ENCODE measurements at places on chromosomes 2 and 18.
A peak's percentile ranks its signal among the peaks of the same experiment; 100 is the strongest.

DNA sequence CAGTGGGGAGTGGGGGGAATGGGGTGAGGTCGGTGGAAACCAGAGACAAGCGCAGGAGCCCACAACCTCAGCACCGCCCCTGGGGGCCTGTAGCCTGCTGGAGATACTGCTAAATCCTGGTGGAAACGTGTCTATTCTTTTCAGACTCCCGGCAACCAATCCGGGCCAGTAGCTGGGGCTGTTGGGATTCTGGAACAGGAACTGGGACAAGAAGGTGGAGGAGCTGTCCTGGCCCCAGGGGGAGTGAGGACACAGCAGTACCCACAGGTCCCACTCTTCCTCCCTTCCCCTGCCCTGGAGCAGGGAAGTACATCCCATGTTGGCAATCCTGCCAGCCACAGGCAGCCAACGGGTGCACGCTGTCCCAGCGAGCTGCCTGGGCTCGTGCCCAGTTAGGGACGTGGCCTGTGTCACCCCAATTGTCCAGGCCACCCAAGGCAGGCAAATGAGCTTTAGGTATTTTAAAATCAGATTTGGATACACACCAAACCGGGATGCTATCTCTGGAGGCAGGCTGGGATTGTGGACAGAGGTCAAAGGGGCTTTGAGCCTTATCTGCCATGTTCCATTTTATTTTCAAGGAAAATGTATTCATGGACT lies 51.8 kb downstream of the HS1BP3 start:
- H3K27ac ChIP-seq = peak overlapping the region; percentile 85
- no peaks in the 10 kb centered on the region for H3K36me3 ChIP-seq
- no peaks in the 10 kb centered on the region for H3K27me3 ChIP-seq
- peaks cover 59% of the 10 kb centered on the region for H3K4me1 ChIP-seq
- no peak for DNase-seq

DNA sequence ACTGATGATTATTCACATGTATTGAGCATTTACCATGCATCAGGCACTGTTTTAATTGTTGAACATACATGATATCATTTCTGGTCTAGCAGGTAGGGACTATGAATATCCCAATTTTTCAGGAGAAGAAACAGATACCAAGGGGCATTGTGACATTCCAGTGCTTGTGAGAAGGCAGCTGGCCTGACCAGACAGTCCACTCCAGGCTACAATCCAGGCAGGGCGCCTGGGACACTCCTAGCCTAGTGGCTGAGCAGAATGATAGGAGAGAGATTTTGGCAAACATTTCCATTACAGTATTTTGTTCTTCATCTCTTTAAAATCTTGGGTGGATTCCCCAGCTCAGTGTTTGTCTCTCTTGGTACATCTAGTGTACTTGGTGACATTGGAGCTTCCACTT lies 24.9 kb downstream of the ZNF892 start:
- no peaks in the 10 kb centered on the region for H3K4me1 ChIP-seq
- H3K27ac ChIP-seq = no peak overlapping the region
- DNase-seq = no peak
- no peak overlapping the region for H3K4me3 ChIP-seq

DNA sequence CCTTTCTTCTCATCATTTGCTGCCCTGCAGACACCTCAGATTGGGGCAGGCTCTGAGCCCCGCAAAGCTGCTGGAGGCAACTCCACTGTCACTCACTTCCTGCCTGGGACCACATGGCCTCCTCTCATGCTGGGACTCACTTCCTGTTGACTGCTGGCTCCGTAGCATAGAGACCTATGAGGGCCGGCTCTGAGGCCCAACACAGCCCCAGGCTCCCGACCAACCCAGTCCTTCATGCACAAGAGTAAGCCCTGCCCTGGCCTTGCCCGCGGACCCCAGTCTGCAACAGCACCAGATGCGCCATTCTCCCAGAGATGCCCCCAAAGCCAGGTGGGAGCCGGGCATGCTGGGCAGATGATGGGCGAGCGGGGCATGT lies 55.7 kb downstream of the DNMT3A start:
- no peak for DNase-seq
- no peaks in the 10 kb centered on the region for H3K27me3 ChIP-seq
- peaks cover 16% of the 10 kb centered on the region for H3K36me3 ChIP-seq
- no peak overlapping the region for H3K4me3 ChIP-seq
- no peak overlapping the region for H3K27ac ChIP-seq
- H3K4me1 ChIP-seq = no peaks in the 10 kb centered on the region

GRCh38 chr2:212109792-212110680 lies 428.6 kb downstream of the ERBB4 start:
- no peak overlapping the region for H3K4me3 ChIP-seq
- H3K27ac ChIP-seq = no peak overlapping the region
- DNase-seq = no peak
- no peaks in the 10 kb centered on the region for H3K4me1 ChIP-seq
- no peaks in the 10 kb centered on the region for H3K36me3 ChIP-seq
- no peaks in the 10 kb centered on the region for H3K27me3 ChIP-seq

GRCh38 chr18:32424696-32425095 lies 46.0 kb downstream of the GAREM1 start:
- H3K27ac ChIP-seq = peak overlapping the region; percentile 4
- H3K36me3 ChIP-seq = no peaks in the 10 kb centered on the region
- no peaks in the 10 kb centered on the region for H3K27me3 ChIP-seq
- H3K4me1 ChIP-seq = peaks cover 89% of the 10 kb centered on the region

- peaks cover 19% of the 10 kb centered on the region for H3K36me3 ChIP-seq
- H3K4me1 ChIP-seq = peaks cover 56% of the 10 kb centered on the region
- DNase-seq = no peak
- peak overlapping the region; percentile 97 for H3K27ac ChIP-seq
- no peak overlapping the region for H3K4me3 ChIP-seq
Observed at GRCh38 chr2:27072920-27073319, 1.5 kb upstream of the OST4 start.

DNA sequence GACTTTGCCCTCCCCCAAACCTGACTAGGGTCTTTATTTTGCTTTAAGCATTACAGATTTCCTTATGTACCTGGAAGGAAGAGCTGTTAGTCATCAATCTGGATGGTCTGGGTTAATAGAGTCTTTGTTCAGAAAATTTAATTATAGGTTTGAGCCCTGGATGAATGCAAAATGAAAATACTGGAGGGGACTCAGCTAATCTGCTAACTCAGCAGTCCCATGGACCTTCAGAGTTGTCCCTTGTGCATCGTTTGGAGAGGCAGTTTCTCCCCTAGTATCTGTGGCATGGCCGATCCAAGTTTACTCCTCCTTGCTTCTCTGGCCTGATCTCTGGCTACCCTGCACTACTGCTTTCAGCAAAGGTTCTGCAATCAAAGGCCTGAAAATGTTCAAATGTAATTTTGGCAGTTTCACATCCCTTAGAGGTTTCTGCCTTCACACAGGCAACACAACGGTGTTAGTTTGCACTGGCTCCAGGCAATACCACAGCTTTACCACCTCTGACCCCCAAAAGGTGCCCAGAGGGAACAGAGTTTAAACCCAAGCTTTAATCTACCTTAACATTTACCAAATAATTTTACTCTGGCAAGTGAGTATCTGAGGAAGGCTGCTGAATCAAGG lies 134.3 kb downstream of the THADA start:
- no peak overlapping the region for H3K4me3 ChIP-seq
- DNase-seq = no peak
- H3K27ac ChIP-seq = peak overlapping the region; percentile 40
- no peaks in the 10 kb centered on the region for H3K36me3 ChIP-seq

DNA sequence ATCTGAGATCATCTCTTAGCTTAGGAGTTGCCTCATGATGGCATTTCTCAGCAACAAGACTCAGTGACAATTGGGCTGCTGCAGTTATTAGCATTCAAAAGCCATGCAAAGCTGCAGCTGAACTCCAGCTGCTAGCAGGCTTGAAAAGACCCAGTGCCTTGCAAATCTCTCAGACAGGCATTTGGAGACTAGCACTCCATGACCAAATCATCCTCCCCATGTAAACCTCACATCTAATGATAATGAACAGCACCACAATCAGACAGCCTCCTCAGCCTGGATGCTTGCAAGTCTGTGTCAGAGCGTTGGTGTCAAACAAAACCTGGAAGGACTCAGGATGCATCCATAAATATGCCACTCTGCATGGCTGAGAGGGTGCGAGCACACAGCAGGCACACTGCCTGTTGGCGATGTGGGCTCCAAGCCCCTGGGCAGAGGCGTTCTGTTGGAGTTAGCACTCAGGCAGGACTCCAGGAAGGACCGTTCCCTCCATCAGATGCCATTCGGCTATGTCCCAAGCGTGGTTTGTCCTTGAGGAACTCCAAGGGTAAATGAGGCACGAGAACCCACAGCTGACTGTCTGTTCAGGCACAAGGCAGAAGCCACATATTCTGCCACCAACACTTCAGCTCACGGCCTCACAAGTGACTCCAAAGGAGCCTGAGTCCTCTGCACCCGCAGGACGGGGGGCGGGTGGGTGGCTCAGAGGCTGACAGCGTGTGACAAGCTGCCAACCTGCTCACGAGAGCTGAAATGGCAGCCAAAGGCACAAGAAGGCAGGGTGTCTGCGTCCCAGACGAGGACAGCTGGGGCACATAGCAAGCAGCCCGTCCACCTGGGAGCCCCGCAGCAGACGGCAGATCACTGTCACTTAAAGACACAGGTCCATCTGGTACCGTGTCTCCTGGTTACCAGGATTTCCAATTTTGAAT lies 183.8 kb downstream of the MYT1L start:
- no peak overlapping the region for H3K4me3 ChIP-seq
- no peaks in the 10 kb centered on the region for H3K4me1 ChIP-seq
- DNase-seq = no peak
- no peaks in the 10 kb centered on the region for H3K27me3 ChIP-seq
- H3K27ac ChIP-seq = no peak overlapping the region

GRCh38 chr18:33596178-33596854 lies 18.3 kb downstream of the ASXL3 start:
- no peak overlapping the region for H3K4me3 ChIP-seq
- no peak for DNase-seq
- no peaks in the 10 kb centered on the region for H3K4me1 ChIP-seq
- no peaks in the 10 kb centered on the region for H3K36me3 ChIP-seq
- H3K27ac ChIP-seq = no peak overlapping the region

GRCh38 chr18:72160510-72161445 lies 383.4 kb downstream of the CBLN2 start:
- no peaks in the 10 kb centered on the region for H3K4me1 ChIP-seq
- no peak overlapping the region for H3K4me3 ChIP-seq
- H3K36me3 ChIP-seq = no peaks in the 10 kb centered on the region
- H3K27ac ChIP-seq = no peak overlapping the region

GRCh38 chr2:61529944-61530735 lies 8.0 kb downstream of the XPO1 start:
- peaks cover 30% of the 10 kb centered on the region for H3K4me1 ChIP-seq
- no peak for DNase-seq
- H3K4me3 ChIP-seq = no peak overlapping the region
- peaks cover 8% of the 10 kb centered on the region for H3K36me3 ChIP-seq
- H3K27ac ChIP-seq = no peak overlapping the region

DNA sequence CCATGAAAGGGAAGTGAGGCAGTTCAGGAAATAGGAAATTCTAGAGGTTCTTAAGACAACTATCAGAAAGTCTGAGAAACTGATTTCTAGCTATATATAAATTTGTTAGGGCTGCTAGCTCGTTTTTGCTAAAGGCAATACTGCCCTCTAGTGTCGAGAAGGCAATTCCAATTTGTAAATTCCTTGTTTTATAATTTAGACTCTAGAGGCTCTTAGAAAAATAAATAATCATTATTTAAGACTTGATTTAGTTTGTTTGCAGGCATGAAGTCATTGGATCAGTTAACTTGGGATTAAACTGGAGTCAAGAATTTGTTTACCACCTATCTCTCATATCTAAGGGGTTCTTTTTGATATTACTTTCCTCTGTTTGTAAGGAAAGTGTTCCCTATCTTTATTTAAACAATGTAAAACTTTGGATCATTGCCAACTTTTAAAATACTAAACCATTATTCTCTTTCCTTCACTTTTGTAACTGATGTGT lies 66.2 kb downstream of the ACVR2A start:
- H3K27me3 ChIP-seq = no peaks in the 10 kb centered on the region
- H3K36me3 ChIP-seq = no peaks in the 10 kb centered on the region
- no peaks in the 10 kb centered on the region for H3K4me1 ChIP-seq
- DNase-seq = no peak

GRCh38 chr2:156199588-156199987 lies 132.9 kb downstream of the NR4A2 start:
- no peaks in the 10 kb centered on the region for H3K4me1 ChIP-seq
- no peaks in the 10 kb centered on the region for H3K27me3 ChIP-seq
- no peak overlapping the region for H3K4me3 ChIP-seq
- H3K36me3 ChIP-seq = no peaks in the 10 kb centered on the region

- no peaks in the 10 kb centered on the region for H3K4me1 ChIP-seq
- H3K4me3 ChIP-seq = no peak overlapping the region
- no peaks in the 10 kb centered on the region for H3K36me3 ChIP-seq
- H3K27ac ChIP-seq = no peak overlapping the region
- no peak for DNase-seq
- no peaks in the 10 kb centered on the region for H3K27me3 ChIP-seq
Observed at GRCh38 chr2:184357033-184357432, 241.3 kb upstream of the ZNF804A start.

- no peaks in the 10 kb centered on the region for H3K36me3 ChIP-seq
- peaks cover 31% of the 10 kb centered on the region for H3K4me1 ChIP-seq
- no peak overlapping the region for H3K4me3 ChIP-seq
- peak overlapping the region; percentile 65 for H3K27ac ChIP-seq
Observed at GRCh38 chr2:197306696-197307040, 3.9 kb downstream of the ANKRD44 start.

GRCh38 chr2:9944330-9944758 lies 7.1 kb upstream of the GRHL1 start:
- no peak overlapping the region for H3K27ac ChIP-seq
- H3K4me1 ChIP-seq = peaks cover 5% of the 10 kb centered on the region

- no peak overlapping the region for H3K4me3 ChIP-seq
- peaks cover 26% of the 10 kb centered on the region for H3K4me1 ChIP-seq
- no peak overlapping the region for H3K27ac ChIP-seq
- H3K36me3 ChIP-seq = no peaks in the 10 kb centered on the region
- no peaks in the 10 kb centered on the region for H3K27me3 ChIP-seq
- no peak for DNase-seq
Observed at GRCh38 chr2:69217333-69218080, 169.5 kb downstream of the GFPT1 start.

DNA sequence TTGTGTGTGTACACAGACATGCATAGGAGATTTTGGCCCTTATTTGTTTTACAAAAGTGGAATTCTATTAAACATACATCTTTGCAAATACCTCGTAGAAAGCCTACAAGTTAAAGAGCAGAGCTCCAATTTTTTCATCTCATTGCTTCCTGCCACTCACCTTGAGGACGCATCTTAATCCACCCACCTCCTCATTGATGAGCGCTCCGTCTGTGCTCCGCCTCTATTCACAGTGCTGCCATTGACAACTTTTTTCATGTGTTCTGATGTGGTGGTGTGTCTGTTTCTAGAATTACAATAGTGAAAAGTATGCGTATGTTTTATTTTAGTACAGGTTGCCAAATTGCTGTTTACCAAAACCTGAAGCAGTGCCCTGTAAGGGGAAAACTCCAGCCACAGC lies 36.3 kb downstream of the NEURL3 start:
- peaks cover 7% of the 10 kb centered on the region for H3K4me1 ChIP-seq
- H3K27me3 ChIP-seq = no peaks in the 10 kb centered on the region
- DNase-seq = no peak
